ENCODE measurements at places on chromosomes 4 and X.

DNA sequence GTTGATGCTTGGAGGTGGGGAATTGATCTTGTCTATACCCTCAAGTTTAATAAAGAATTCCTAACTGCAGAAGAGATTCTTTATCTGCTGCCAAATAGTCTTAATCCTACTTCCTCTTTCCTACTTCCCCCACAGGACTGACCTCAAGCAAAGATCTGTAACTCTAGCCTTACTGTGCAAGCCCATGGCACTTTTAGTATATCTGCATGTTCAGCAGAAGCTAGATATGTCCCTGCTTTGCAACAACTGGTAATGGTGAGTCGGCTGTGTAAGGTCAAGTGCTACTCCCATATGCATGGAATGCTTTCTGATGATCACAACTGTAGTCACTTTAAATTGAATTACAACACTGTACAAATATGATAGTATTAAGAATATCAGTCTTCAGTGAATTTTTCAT lies 26.3 kb upstream of the PDS5A start:
- peak; percentile 24 for DNase-seq

GRCh38 chr4:100288811-100289529 lies 98.7 kb upstream of the DDIT4L start:
- no peak for DNase-seq

DNA sequence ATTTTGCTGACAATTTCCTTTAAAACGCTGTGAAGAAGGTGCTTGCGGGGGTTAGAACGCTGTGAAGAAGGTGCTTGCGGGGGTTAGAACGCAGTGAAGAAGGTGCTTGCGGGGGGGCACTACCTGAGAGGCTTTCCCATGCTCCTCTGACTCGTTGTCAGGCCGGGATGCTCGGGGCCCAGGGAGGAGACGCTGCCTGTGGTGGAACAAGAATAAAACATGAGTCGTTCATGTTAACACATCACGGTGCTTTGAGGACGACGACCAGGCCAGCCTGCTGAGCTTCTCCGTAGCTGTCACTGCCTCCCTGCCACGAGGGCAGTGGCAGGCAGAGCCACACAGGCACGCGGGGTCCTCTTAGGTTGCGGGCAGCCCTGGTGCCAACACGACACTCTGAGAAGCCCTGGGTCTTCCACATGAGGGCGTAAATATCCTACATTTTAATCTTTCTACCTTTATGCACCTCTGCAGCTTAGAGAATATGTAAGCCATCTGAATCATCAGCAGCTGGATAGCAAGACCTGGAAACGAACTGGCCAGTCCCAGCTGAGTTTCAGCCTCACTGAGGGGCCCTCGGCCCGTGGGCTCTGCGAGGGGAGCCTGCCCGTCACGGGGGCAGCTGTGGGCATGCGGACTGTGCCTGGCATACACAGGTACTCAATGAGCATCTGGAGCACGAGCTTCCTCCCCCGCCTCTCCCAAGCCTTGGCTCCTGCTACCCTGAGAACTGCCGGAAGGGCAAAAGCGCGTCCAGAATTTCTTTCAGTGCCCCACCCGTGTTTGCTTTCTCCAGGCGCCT lies 47.0 kb downstream of the FGFRL1 start:
- no peak for DNase-seq

GRCh38 chr4:138344851-138345250 lies 102.7 kb upstream of the SLC7A11 start:
- DNase-seq: no peak

- DNase-seq: peak; percentile 71
Measured at GRCh38 chr4:26206339-26206738, 114.5 kb upstream of the RBPJ start.

DNA sequence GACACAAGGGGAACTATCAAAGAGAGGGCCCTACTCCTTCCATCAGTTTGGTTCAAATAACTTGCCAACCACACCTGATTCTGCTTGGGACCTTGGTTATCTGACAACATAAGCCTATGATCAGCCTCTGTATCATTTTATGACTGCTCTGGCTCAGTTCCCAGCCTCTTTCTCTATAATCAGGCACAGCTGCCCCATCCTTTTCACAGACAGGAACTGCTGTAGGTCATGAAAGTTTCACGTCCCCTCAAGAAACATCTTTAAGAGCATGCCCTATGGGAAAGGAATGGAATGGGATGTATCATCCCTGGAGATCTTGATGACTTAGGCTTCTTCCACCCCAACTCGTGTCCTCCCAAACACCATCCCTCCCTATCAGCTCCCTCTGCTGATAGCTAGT lies 243.4 kb downstream of the AR start:
- DNase-seq: peak; percentile 53

DNA sequence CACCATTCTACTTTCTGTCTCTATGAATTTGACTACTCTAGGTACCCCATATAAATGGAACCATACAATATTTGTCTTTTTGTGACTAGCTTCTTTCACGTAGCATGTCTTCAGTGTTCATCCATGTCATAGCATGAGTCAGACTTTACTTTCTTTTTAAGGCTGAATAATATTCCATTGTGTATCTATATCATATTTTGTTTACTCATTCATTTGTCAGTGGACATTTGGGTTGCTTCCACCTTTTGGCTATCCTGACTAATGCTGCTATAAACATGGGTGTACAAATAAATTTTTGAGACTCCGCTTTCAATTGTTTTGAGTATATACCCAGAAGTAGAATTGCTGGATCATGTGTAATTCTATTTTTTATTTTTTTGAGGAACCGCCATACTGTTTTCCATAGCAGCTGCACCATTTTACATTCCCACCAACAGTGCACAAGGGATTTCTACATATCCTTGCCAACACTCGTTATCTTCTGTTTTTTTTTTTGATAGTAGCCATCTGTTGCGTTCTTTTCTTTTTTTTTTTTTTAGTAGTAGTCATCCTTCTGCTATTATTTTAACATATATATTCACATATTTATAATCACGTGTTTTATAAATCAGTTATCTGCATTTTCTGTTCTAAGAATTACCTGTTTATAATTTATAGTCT lies 158.0 kb upstream of the MED14 start:
- no peak for DNase-seq

GRCh38 chr4:3128976-3129375 lies 54.5 kb downstream of the HTT start:
- no peak for DNase-seq

All from fibroblast of skin of abdomen (primary cell).